IMR-90 (cell line): ENCODE measurements at places on chromosomes 16 and 17.

DNA sequence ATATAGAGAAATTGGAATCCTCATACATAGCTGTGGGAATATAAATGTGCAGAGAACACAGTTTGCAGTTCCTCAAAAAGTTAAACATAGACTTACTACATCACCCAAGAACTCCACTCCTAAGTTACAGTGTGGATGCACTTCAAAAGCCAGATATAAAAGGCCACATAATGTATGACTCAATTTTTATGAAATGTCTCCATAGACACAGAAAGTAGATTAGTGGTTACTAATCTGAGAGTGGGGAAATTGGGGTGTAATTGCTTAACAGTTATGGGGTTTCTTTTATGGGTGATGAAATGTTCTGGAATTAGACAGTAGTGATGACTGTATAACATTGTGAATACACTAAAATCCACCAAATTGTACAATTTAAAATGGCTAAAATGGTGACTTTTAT, 60.9 kb downstream of the CACNG1 start:
- DNase-seq, result peak; percentile 76

- DNase-seq, result no peak
Observed at GRCh38 chr17:76191896-76192295, 48.4 kb downstream of the RNF157 start.

- no peak for DNase-seq
Observed at GRCh38 chr17:42442196-42442565, 16.5 kb upstream of the ATP6V0A1 start.

DNA sequence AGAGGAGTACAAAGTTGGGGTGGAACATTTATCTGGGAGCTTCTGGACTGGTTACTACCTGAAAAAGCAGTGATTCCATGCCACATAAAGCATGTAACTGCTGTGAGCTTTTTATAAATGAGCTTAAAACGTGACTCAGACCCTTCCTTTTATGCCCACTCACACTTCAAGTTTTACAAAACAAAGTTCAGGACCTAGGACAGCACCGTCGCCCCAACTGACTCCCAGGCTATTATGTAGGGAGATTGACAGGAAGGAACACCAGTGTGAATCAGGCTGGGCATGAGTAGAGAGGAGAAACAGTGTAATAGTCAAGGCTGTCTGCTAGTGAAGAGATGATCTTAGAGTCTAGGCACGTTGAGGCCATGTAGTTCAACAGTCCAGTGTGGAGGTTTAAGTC, 91.6 kb upstream of the DNAH9 start:
- DNase-seq, result no peak

- DNase-seq, result no peak
Observed at GRCh38 chr16:84047626-84048025, 5.0 kb upstream of the SLC38A8 start.

- no peak for DNase-seq
Observed at GRCh38 chr17:49723423-49723822, 15.7 kb upstream of the SLC35B1 start.

DNA sequence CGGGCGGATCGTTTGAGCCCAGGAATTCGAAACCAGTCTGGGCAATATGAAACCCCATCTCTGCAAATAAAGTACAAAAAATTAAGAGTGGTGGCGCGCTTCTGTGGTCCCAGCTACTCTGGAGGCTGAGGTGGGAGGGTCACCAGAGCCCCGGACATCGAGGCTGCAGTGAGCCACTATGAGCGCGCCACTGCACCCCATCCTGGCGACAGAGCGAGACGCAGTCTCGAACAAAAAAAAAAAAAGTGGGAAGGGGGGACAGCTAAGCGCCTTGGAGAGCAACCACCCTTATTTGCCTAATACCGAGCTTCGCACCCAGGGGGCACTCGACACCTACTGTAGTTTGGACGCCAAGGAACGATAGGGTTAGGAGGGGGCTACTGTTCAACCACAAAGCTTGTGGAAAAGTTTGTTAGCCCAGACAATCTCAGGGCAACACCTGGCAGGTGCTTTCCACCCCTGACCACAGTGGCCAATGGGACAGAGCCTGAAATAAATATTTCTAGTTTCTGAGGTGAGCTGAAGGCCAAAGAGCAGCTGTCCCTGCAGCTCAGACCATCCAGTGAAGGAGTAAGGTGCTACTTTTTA, 847 bp upstream of the PSMC3IP start:
- DNase-seq, result peak; percentile 70

DNA sequence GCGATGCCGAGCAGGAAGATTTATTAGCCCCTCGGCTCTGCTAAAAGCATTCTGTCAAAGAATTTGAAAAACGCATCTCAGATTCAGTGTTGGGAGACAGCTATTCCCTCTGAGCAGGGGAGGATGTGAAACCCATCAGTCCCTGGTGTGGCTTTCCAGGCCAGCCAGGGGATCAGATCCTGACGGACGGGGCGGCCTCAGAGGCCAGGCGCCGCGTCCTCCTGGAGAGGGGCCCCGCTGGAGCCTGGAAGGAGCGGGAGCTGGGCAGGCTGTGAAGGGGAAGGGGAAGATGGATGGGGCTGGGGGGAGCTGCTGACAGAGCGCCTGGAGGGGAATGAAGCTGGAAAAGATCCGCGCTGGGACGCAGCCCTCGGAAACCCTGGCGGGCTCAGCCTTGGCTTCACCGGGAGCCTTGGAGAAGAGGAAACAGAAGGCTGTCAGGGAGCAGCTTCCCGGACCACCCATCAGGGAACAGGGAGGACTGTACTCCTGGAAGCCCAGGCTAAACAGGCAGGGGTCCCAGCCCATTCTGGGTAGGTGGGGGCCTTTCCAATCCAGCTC, 358.0 kb downstream of the C16orf95 start:
- no peak for DNase-seq

DNA sequence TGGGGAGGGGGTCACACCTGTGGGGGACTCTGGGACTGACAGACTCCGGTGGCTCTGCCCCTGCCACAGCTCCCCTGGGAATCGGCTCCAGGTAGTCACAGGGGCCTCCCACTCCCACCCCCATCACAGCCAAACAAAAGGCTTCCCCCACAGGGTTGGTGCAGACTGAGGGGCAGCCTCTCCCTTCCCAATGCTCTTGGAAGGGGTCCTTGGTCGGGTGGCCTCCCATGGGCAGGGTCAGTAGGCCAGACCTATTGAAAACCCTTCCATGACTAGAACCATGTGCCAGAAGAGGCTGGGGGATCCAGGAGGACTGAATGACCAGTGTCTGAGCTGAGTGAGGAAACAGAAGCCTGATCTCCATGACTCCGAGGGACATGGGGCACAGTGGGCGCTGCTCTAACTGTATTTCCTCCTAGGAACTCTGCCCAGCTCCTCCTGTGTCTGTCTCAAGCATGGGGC, 28.6 kb downstream of the TK2 start:
- no peak for DNase-seq
